Substantia nigra (tissue), 51 donors: ENCODE measurements at places on chromosomes 16 and 17.
A peak's percentile ranks its signal among the peaks of the same experiment; 100 is the strongest.

- no peak for DNase-seq
Observed at GRCh38 chr16:89123001-89123830, 29.6 kb downstream of the ACSF3 start.

DNA sequence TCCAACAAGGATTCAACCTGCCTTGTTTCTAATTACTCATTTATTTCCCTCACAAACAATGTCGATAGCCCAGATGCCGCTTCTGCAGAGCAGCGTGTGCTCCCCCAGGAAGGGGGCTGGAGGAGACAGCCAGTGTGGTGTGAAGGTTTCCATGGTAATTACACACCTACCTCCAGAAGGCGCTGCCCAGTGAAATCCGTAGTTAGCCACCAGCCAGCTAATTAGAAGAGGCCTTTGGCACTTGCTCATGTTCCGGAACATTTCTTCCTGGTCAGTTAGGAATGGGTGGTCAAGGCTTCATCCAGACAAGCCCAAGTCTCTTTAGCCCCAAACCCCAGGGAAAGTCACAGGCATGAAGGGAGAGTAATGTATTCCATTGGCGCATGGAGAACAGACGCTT is 342.5 kb upstream of the C16orf82 start:
- DNase-seq, result no peak

DNA sequence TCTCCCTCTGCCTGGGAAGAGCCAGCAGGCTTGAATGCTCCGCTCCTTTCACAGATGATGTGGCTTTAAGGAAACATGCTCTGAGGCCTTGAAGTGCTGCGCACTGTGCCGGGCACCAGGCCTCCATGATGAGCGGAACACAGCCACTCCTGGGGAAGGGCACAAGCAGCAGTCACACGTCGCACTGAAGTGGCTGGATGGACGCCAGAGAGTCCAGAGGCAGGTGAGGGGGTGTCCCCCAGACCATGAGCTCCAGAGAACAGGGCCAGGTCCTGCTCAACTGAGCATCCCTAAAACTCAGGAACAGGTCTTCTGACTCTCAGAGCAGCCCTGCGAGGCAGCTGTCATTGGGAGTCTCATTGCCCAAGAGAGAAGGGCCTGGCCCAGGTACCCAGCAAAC is 35.6 kb downstream of the PEMT start:
- no peak for DNase-seq

DNA sequence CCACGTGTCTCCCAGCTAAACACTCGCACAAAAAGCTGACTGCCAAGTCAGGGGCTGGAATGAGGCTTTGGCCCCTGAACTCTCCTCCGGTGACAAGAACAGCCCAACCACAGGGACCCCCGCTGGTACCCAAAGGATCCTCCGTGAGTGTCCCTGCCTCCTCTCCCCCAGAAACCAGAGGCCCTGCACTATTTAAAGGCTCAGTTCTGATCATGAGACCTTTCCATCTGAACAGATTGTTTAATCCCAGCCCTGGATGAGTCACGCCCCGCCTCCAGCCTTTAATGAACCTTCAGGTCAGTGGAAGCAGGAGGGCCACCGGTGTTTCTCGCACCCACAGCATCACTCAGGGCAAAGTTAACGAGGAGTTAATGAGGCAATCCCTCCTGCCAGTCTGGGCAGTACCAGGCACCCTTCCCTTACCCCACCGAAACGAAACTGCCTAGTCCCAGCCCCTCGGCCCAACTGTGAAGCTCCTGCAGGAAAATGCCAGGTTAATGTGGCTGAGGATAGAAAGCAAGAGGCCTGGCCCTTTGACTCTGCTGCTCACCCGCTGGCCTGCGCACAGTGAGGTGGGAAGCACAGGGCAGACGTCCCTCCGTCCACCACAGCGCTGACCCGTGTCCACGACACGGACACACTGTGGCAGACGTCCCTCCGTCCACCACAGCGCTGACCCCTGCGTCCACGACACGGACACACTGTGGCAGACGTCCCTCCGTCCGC is 32.4 kb downstream of the TIMM22 start:
- no peak for DNase-seq

DNA sequence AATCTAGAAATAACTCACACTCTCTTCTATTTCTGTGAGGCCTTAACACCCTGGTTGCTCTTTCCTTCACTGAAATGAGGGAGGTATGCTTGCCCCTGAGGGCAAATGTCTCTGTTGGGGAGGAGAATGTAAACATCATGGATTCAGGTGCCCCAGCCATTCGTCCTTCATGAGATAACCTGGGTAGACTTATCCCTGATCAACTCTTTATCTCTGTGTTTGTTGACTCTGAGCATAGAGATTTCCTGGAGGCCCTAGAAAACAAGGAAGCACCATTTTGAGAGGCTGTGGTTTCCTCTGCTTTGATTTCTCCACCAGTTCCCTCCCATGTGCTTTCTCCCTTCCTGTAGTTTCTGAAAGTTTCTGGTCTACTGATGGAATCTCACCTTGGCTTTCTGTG is 77.3 kb downstream of the PHKB start:
- DNase-seq, result no peak

- DNase-seq, result no peak
Observed at GRCh38 chr16:30430428-30430970, 669 bp upstream of the DCTPP1 start.

- DNase-seq, result no peak
Observed at GRCh38 chr17:79365836-79366770, 244.7 kb downstream of the RBFOX3 start.

DNA sequence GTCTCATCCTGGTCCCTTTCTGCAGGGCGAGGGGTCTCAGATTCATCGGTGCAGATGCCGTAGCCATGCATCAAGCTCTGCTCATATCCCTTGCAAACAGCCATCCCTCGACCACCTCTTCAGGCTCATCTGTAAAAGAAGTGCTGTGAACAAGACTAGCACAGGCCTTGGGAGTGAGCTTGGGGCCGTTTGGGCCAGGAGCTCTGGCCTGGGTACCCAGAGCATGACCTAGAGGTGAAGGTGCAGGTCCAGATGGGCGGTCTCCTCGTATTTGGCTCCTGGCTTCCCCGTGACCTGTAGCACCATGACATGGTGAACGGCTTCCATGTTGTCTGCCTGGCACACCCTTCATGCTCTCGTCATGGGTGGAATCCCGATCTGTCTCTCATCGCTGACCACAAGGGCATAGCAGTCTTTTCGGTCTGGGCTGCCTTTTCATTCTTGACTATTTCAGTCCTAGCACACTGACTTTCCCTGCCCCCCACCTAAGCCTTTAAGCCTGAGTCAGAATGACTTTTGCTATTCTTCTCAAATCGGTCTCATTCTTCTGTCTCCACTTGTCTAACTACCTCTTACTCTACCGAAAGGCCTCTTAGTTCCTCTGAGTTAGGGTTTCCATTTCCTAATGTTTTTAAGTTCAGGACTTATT is 216.0 kb downstream of the FOXL1 start:
- no peak for DNase-seq

GRCh38 chr17:8520981-8521380 is 85.3 kb downstream of the NDEL1 start:
- DNase-seq, result no peak

- no peak for DNase-seq
Observed at GRCh38 chr17:66123163-66123562, 68.8 kb downstream of the CEP112 start.

GRCh38 chr16:11333010-11333409 is 12.2 kb upstream of the RMI2 start:
- no peak for DNase-seq

- DNase-seq, result no peak
Observed at GRCh38 chr17:13601776-13602551, at the start of gene HS3ST3A1. HS3ST3A1 (minus strand) TSS chr17:13601929; CDS start chr17:13601129, 800 bp downstream.

DNA sequence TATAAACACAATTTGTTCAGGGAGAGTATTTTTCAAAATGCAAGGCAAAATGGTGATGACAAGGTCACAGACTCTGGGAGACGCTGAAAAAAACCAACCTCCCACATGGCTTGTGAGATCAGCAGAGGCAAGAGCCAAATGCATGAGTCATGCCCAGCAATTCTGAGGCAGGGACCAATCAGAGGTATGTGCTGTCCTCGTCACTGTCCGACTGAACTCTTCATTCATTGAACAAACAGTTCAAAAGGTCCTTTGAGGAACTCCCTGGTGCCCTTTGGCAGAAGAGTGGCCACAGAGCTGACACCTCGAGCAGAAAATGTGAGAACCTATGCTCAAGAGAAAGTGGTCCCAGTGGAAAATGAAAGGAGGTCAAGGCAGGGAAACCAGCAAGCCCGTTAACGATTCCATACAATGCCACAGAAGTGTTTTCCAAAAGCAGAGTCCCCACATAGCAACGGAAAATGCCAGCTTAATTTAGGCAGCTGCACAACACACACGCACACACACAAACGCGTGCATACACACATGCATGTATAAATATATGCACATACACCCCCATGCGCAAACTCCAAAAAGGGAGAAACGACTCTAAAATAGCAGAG is 50.9 kb downstream of the CDH11 start:
- DNase-seq, result peak; percentile 86

DNA sequence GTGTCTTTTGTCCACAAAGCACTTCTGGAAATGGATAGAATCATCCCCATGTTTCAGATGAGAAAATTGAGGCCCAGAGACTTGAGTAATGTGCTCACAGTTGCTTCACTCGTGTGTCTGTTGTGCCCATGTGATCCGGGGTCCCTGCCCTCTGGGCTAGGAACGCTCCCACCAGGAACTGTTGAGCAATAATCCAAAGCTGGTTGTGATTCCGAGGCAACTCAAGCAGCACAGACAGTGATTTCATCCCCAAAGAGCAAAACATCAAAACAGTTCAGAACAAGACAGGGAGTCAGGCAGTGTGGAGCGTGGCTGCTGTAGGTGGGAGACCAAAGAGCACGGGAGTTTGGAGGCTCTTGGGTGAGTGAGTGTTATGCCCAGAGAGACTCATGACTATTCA is 205.0 kb upstream of the ASIC2 start:
- DNase-seq, result no peak

- no peak for DNase-seq
Observed at GRCh38 chr17:15947271-15947670, 2.3 kb downstream of the ADORA2B start.

GRCh38 chr17:70292366-70292765 is 123.0 kb downstream of the KCNJ2 start:
- no peak for DNase-seq

DNA sequence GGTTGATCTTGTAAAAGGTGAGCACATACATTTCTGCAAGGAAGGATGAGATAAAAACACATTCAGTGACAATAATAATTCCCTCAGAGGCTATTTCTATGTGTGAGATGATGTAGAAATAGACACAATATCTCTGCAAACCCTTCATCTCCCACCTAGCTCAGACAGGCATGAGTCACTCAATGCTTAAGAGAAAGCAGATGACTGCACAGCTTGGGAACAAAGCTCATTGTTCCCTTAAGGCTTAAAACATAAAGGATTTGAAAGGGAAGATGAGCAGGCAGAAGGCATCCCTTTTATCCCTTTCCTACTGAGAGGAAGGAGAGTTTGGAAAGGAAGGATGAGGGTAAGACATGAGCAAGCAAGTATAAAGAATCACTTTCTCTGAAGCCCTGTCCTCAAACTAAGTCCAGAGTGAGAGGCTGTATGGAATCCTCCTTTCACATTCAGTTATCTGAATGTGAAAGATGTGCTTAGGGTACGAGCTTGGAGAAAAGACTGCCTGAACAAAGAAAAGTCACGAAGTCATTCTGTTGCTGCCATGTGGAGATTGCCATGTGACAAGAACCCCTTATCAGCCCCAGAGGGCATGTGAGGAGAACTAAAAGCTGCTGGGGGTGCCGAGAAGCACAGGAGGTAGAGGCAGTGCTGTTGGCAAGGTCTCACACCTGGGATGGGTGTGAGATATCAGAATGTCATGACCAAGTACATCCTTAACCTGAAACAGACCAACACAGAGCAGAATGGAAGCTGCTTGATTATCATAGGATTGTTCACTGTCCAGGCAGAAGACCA is 58.2 kb downstream of the CNTNAP4 start:
- no peak for DNase-seq

DNA sequence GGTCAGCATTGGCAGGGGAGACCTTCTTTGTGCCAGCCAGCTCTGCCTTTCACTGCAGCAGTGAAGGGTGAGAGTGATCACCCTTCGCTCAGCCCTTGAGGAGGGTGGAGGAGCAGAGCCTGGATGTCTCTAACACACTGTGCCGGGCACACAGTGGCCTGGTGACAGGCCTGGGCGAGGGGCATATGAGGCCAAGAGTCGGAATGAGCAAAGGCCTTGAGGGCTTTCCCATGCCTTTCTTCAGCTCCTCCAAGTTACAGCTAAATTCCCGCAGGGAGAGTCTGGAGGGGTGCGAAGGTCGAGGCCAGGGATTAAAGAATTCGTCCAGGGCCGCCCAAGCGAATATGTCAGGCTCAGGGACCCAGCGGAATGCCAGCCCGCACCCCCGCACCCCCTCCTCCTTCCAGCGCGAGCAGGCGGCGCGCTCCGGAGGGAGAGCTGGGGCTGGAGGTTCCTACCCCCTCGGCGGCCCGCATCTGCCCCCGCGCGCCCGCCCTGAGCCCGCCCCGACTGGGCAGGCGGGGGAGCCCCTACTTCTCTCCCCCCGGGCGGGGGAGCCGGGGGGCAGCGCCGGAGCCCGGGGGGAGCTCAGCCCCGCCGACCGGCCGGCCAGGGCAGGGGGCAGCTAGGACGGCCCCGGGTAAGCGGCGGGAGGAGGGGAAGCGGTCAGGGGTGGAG is at the start of gene RASL10B:
Gene RASL10B, plus strand, starts transcription at position 401 of the 678 bp plus-strand sequence. CDS start 3,546 bp downstream, outside the sequence.
- DNase-seq, result no peak

- peak; percentile 90 for DNase-seq
Observed at GRCh38 chr17:73089322-73090317, 2.9 kb downstream of the SLC39A11 start.

DNA sequence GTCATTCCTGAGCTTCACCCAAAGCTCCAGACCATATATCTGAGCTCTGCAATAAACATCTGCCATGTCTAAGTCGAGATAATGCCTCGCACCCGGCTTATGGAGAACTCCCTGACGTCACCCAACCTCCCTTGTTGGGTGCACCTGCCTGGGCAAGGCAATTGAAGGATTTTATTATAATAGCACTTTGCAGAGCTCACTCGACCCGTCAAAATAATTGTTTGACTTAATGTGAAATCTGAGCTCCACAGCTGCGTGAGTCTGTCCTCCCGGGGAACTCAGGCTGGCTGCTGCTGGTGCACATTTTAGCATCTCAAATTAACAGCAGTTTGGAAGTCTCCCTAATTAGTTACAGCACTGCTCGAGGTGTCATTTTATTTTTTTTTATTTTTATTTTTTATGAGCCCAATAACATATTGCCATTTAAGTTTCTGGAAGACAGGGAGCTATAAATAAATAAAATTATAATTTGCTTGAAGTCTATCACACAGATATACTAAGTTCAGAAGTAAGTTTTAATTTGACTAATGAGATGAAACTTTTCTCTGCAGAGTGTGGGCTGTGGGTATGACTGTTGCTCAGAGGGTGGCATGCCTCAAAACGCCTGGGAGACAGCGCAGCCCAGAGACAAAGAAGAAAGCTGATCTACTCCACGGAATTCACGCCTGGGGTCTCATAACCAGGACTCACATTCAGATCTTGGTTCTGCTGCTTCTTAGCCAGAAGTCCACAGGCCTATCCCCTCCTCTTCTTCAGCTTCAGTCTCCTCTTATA is 401.4 kb upstream of the C16orf82 start:
- DNase-seq, result no peak

- DNase-seq, result no peak
Observed at GRCh38 chr17:64500487-64500859, 3.6 kb upstream of the POLG2 start.
